ENCODE measurements at places on chromosomes 12 and 14.

GRCh38 chr12:104648756-104649155 is 192.0 kb downstream of the CHST11 start:
- no peak for DNase-seq

GRCh38 chr12:117159674-117160073 is 30.6 kb downstream of the FBXO21 start:
- DNase-seq, result no peak

DNA sequence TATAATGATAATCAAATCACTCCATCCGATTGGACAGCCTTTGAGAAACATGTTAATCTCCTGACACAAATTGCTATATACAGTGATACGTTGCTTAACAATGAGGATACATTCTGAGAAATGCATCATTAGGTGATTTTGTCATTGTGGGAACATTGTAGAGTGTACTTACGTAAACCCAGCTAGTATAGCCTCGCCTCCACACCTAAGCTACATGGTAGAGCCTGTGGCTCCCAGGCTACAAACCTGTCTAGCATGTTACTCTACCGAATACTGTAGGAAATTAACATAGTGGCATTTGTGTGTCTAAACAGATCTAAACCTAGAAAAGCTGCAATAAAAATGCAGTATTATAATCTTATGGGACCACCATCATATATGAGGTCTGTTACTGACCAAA is 128.6 kb upstream of the PWP1 start:
- DNase-seq, result no peak

DNA sequence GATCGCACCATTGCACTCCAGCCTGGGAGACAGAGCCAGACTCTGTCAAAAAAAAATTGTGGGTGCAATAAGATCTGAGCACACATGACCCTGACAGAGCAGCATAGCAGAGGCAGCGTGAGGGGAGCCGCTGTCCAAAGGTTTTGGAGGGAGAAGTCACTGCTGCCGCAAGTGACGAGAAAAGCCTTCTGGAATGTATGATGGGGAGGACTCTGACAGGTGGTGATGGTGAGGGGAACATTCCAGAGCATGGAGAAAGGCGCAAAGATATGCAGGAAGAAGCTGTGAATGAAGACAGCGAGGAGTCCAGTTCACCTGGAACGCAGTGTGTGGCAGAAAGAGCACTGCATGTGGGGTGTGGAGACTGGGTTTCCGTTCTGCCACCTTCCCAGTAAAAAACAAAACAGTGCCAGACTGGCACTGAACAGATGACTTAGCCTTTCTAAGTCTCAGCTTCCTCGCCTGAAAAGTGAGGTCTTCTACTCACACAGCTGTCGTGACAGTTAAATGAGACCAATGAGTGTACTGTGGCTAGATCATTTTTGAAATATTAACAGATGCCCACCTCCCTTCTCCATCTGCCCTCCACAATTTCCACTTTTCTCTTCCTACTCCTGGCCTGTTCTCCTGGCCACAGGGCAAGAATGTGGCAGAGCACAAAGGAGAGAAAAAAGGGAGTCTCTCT is 53.4 kb upstream of the PTHLH start:
- no peak for DNase-seq

GRCh38 chr12:98058838-98059237 is 456.6 kb upstream of the TMPO start:
- DNase-seq, result no peak

DNA sequence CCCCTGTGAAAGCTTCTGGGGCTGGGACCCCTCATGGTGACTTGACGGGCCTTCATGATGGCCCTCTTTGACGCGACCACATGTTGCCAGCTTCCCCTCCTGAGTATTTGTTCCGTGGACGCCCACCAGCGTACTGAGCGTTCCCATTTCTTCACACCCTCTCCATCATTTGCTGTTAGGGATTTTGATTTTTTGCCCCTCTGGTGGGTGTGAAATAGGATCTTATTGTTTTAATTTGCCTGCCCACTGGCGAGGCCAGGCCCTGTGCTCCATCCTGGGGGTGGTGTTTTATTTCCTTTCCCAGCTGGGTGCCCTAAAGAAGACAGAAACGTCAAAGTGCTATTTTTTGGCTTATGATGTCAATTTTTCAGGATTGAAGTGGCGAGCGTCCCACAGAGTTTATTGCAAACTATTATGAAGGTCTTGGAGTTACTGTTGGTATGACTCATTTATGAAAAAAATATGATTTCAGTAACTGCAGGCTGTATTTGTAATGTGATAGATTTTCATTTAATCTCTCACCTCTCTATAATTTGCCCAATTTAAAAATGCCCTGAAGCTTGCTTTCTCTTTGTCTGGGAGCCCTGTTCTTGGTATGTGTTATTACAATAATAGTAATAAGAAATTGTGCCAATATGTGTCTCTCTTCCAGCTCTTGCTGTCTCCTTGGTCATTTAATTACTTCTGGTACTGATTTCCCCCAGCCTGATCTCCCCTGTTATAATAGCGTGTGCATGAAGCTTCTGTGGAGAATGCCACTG is 99.6 kb downstream of the SLC25A47 start:
- no peak for DNase-seq

DNA sequence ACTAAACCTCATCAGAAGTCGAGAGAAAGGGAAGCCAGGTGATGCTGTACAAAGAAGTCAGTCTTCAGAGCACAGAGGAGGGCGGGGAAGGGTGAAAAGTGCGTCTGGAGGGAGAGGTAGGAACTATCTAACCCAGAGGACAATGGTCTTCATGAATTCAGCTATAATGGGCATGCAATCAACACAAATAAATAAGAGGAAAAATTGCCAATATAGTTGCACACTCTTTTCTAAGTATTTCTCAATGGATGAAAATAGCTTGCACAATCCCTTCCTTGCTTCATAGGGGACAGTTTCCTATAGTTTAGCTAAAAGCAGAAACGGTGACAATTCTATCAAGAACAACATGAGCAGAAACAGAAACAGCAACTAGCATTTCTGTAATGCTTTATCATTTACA is 931.2 kb downstream of the AACS start:
- DNase-seq, result no peak

- DNase-seq, result no peak
Measured at GRCh38 chr14:69680297-69680696, 68.9 kb downstream of the SUSD6 start.

GRCh38 chr12:71440763-71441748 is 1.5 kb downstream of the LGR5 start:
- DNase-seq, result no peak

DNA sequence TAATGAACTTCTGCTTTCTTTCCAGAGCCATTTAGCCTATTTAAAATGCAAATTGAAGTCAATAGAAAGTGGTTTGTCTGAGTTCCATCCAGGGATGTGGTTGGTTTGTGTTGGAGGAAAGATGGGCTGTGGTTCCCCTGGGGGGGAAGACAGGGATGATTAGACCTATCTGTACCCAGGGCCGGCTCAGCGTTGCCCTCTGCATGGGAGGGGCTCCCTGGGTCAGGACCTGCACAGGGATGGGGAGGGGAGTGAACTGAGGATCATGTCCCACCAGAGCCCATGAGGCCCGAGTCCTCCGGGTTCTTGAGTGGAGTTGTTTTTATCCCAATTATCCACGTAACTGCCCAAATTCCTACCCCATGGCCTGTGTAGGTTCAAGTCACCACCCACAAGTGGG is 76.9 kb upstream of the SFSWAP start:
- no peak for DNase-seq

DNA sequence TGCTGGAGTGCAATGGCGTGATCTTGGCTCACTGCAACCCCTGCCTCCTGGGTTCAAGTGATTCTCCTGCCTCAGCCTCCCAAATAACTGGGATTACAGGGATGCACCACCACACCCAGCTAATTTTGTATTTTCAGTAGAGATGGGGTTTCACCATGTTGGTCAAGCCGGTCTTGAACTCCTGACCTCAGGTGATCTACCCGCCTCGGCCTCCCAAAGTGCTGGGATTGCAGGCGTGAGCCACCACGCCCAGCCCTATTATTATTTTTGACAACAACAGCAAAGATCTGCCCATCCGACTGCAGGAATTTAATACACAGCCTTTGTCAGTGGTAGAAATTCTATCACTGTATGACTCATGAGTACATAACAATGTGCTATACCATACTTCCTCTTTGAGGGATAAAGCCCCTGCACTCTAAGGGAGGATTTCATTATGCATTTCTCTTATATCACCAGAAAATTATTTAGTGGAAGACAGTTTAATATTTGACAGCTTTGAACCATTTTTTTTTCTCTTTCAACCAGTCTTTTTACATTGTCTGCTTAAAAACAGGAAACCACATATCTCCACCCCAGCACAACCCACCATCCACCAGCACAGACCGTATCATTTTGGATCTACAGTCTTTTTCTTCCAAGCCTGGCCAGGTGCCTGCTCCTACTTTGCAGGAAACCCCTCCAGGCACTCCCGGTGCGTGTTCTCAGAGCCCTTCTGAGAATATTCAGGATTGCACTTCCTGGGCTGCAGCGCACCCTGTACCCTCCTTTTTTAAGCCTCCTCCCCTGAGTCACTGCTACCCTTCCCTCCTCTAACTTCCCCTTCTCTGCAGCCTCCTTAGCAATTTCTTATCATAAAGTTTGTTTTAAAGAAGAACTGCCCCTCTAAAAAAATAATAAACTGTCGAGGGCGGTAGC is 594 bp downstream of the ARHGDIB start:
- peak; percentile 49 for DNase-seq

GRCh38 chr14:95033682-95034632 is 123.4 kb downstream of the DICER1 start:
- no peak for DNase-seq

DNA sequence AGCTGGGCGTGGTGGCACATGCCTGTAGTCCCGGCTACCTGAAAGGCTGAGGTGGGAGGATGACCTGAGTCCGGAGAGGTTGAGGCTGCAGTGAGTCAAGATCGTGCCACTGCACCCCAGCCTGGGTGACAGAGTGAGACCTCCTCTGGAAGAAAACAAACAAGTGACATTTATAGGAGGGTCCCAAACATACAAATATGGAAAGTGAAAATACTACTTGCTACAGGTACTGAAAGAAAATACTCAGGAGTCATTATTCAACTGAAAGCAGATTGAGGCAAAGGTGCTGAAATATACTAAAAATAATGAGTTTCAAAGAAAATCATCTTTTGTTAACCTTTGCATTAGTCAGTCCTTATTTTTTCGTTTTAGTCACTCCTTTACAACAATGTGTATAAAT is 53.5 kb downstream of the ETV6 start:
- no peak for DNase-seq

DNA sequence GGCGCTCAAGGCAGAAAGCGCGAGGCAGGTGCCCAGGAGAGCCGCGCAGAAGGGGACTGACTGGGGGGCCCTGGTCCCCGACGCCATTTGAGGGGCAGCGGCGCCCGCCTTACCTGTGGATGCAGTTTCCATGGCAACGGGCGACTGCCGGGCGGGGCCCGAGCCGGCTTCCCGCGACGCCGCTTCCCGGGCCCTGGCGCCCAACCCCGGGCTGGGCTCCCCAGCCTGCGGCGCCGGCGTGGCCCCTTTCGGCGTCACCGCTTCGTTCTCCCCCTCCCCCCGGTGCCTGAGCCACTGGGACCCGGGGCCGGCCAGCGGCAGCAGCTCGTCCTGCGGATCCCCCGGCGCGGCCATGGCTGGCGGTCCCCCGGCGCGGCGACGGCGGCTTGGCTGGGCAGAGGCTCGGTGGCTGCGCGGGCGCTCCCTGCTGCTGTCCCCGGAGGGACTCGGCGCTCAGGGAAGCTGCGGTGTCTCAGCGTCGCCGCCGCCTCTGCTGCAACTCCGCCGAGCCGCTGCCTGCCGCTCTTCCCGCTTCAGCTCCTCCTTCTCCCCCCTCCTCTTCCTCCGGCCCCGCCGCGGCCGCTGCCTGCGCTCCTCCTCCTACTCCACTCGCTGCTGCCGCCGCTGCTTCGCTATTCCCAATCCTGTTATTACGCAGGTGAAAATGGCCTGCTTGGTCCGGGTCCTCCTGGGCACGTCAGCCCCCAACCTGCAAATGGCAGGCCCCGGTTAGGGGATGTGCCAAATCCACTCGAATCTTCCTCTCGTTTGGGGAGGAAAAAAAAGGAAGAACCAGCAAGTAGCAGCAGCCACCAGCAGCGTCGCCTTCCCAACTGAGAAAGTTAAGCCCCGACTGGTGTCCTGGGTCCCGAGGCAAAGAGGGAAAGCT is at the start of gene RTN1:
Gene RTN1 (minus strand): TSS at position 500 of the 889 bp plus-strand sequence. CDS start 146 bp downstream, at position 354.
- peak; percentile 1 for DNase-seq

GRCh38 chr14:94158239-94158883 is 15.8 kb upstream of the PPP4R4 start:
- DNase-seq, result peak; percentile 24

DNA sequence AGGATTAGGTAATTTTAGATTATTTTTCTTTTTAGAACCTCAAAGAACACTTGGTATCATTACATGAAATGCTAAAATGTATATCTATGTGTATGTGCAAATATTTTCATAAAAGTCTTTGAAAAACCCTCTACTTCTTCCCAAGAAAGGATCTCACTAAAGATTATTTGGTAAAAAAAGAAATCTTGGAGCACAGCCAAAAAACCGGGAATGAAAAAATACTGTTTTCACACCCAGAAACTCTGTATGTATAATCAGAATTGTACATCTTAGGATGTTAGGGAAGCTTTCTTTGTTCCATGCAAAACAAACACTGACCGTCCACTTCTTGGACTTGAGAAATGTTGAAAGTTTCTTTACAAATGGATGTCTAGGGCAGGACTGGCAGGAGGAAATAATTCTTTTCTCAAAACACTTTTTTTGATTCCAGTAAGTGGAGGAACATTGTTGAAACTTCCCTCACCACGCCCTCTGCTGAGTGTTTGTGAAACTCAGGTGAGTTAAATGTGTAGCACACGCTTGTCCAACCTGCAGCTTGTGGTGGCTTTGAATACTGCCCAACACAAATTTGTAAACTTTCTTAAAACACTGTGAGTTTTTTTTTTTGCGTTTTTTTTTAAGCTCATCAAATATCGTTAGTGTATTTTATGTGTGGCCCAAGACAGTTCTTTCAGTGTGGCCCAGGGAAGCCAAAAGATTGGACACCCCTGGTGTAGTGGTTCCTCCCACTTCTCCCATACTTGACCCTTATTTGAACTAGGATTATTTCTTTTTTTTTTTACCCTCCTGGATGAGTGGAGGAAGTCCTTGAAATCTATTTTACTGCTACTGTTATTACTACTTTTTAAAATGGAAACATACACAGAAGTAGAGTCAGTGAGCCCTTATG is 26.6 kb downstream of the FBXO34 start:
- peak; percentile 53 for DNase-seq

GRCh38 chr14:91387169-91387835 is 30.3 kb downstream of the CCDC88C start:
- no peak for DNase-seq

- no peak for DNase-seq
Measured at GRCh38 chr14:34003691-34004090, 52.8 kb upstream of the EGLN3 start.

- DNase-seq, result no peak
Measured at GRCh38 chr12:106045251-106045674, 93.5 kb downstream of the NUAK1 start.

GRCh38 chr14:65286443-65286842 is 126.1 kb upstream of the FUT8 start:
- DNase-seq, result no peak
